A549 treated with AZD2906 at 1 μM for 4 hours (cell line): ENCODE measurements at places on chromosomes 6 and 20. TPM values are rescaled to one million over a fixed set of nuclear protein-coding genes. Genes with fewer than 3 reads are reported as not detected.

PSMF1 gene
- 203 to 240 TPM (median 221 TPM) in 5 replicates for total RNA-seq

CLPSL1 gene
- not detected in 5 replicates for total RNA-seq

CNKSR3 gene
- total RNA-seq = 9.3 to 12.1 TPM (median 10.3 TPM) in 5 replicates

FKBP1A gene
- 503 to 525 TPM (median 509 TPM) in 5 replicates for total RNA-seq

SAPCD1 gene
- 1.6 to 4.2 TPM (median 3.1 TPM) in 5 replicates for total RNA-seq

CASS4 gene
- 0.03 to 0.09 TPM (median 0.03 TPM) in 3 of 5 replicates, not detected in the others for total RNA-seq

RCAN2 gene
- 0.02 TPM in 1 of 5 replicates, not detected in the others for total RNA-seq

ZBTB46 gene
- total RNA-seq = 0.73 to 0.85 TPM (median 0.76 TPM) in 5 replicates

ANKRD66 gene
- total RNA-seq = not detected in 5 replicates

RAB32 gene
- 36.4 to 42.3 TPM (median 39.6 TPM) in 5 replicates for total RNA-seq

HLA-DMA gene
- 2.9 to 3.7 TPM (median 3.0 TPM) in 5 replicates for total RNA-seq

CDH26 gene
- 0.05 to 0.20 TPM (median 0.12 TPM) in 4 of 5 replicates, not detected in the other for total RNA-seq

FERMT1 gene
- total RNA-seq = 13.1 to 16.5 TPM (median 13.7 TPM) in 5 replicates

TBC1D32 gene
- 0.69 to 1.1 TPM (median 0.76 TPM) in 5 replicates for total RNA-seq

ID4 gene
- 0.48 to 1.0 TPM (median 0.86 TPM) in 5 replicates for total RNA-seq

SPDEF gene
- total RNA-seq = 1.3 to 1.9 TPM (median 1.8 TPM) in 5 replicates

HTR1E gene
- total RNA-seq = not detected in 5 replicates

COL12A1 gene
- 3.9 to 6.2 TPM (median 4.8 TPM) in 5 replicates for total RNA-seq

TCP11 gene
- total RNA-seq = not detected in 5 replicates

PSORS1C1 gene
- 4.1 to 5.9 TPM (median 4.6 TPM) in 5 replicates for total RNA-seq

HLA-DQA1 gene
- not detected in 5 replicates for total RNA-seq

UBE2V1 gene
- 96.0 to 137 TPM (median 102 TPM) in 5 replicates for total RNA-seq

BHLHE23 gene
- total RNA-seq = not detected in 5 replicates

OTOR gene
- total RNA-seq = not detected in 5 replicates
